Fibroblast of skin of right biceps (primary cell): ENCODE measurements at places on chromosomes 12 and 14.
A peak's percentile ranks its signal among the peaks of the same experiment; 100 is the strongest.

DNA sequence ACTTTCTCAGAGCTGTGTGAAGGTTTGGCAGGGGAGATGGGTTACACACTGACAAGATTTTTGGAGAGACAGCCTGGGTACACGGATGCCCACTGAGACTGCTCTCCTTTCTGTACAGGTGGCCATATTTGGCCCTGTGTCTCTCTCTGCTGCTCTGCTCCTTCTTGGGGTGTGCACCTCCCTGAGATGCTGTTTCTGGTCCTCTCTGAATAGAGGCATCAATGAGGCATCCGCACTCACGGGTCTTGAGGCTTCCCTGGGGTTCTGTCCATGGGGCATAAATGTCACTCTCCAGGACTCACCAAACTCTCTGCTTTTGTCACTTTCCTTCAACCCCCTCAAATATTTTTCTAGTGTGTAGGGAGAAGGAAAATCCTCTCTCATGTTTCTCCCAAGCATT lies 77.5 kb downstream of the TTC8 start:
- no peak for DNase-seq

GRCh38 chr12:67424784-67425183 lies 155.6 kb downstream of the CAND1 start:
- no peak for DNase-seq

DNA sequence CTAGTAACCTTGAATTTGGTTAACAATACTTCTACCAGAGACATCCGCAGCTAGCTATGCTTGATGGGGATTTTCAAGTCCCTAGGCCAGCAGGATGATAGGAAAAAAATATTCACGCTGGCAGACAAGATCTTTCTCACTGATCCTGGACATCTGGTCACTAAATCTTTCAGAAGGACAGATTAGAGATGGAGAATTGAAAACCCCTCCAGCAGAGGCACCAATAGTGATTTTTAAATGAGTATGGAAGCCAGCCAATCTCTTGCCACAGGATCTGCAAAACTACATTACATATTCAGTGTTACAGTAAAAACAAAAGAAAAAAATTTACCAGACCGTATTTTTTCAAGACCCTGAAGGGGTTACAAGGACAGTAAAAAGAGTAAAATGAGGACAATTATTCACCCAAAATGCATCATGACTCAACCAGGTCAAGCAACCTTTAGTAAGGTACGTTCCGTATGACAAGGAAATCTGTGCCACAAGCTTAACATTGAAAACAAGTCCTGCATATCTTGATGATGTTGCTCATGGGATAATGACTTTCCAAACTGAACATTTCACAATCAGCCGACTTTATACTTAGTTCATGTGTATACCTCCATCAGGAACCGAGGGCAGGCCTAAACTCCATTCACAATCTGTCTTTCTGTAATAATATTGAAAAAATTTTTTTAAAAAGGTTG lies 239.5 kb downstream of the GXYLT1 start:
- no peak for DNase-seq

- peak; percentile 11 for DNase-seq
Measured at GRCh38 chr12:12070674-12071656, at the start of gene BCL2L14. TSS of gene BCL2L14 (plus strand) at chr12:12070939. CDS start at chr12:12079306, 8,367 bp downstream.

DNA sequence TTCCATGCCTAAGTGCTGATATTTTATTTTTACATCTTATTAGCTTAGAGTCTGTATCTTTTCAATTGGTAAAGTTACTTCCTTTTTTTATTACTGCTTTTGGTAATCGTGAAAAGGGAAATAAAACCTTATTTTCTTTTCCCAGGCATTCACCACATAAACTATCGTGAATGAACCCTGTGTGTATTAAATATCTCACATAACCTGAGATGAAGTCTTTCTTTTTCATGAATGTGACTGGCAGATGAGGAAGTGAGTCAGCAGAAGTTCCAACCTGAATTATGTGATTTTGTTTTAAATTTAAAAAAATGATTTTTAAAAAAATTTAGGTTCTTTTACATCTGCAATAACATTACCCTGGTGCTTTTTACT lies 26.0 kb downstream of the MYBPC1 start:
- no peak for DNase-seq

DNA sequence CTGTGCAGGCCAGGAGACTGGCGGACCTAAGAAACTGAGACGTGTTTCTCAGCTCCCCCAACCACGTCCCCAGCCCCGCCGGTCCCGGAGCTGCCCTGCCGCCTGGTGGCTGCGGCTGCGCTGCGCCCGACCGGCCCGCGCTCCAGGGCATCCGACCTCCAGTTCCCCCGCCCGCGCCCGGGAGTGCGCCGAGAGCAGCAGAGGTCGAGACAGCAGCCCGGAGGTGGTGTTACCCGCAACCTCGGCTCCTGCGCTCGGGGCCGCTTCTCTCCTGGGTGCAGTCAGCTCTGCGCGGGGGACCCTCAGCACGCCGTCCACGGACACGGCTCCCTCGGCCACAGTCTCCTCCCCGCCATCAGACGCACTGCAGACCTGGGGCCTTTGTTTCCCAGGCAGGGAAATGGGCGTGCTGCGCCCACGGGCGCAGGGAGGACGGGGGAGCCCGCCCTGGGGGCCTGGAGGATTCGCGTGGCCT lies 21.6 kb upstream of the GPR132 start:
- DNase-seq: peak; percentile 81

DNA sequence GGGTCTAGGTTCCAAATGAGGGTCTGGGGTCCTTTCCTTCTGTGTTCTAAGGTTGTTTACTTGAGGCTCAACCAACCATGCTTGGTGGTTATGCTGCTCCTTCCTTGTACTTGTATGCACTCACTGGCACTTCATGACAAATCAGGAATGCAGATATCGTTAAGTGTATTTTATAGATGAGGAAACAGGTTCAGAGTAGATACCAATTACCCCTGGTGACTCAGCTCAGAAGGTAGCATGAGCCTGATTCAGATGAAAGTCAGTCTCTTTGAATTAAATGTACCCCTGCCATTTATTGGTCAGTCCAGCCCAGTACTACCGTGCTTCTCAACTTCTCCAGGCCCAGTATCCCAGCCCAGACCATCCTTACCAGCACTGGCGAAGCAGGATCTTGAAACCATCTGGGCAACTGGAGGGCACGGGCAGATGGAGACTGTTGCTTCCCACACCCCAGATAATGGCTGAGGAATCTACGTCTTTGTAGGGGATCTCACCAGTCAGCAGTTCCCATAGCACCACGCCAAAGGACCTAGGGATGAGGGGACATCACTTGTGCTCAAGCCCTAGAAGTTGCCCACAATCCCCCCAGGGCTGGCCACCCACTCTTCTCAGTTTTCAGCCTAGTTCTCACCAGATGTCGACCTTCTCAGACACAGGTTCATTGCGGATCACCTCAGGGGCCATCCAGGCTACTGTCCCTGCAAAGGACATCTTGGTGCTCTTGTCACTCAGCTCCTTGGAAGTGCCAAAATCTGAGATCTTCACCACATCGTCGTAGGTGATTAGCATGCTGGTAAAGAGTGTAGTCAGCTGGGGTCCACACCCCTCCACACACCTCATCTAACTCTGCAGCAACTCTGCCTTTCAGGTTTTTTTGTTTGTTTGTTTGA lies 14.3 kb downstream of the MAP3K12 start:
- DNase-seq: no peak

- DNase-seq: no peak
Measured at GRCh38 chr12:51942056-51942455, 9.4 kb upstream of the ACVR1B start.

- peak; percentile 37 for DNase-seq
Measured at GRCh38 chr12:89236237-89236636, 116.1 kb downstream of the DUSP6 start.

DNA sequence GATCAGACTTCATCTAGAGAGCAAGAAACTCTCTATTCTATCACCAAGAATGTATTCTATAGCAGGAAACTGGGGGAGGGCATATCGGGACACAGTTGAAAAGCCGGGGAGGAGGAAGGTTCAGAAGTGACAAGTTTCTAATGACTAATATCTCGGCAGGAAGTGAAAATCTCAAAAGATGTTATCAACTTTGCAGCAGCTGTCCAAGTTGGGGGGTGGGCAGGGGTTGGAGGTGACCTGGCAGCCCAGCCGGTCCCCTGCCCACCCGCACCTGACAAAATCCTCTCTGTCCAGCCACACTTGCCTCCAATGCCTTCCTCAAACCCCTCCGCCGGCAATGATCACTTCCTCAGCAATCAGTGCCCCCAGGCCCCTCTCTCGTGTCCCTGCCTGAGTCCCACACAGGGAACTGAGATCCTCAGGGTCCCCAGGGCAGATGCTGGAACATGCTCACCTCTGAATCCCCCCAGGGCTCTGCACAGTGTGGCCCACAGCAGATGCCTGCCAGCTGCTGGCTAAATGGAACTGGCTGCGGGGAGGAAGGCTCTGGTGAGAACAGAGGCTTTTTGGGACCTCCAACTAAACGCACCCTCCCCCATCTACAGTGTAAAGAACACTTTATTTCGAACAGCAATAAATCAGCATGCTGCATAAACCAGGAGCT lies 43.9 kb downstream of the CCDC88C start:
- DNase-seq: peak; percentile 18

DNA sequence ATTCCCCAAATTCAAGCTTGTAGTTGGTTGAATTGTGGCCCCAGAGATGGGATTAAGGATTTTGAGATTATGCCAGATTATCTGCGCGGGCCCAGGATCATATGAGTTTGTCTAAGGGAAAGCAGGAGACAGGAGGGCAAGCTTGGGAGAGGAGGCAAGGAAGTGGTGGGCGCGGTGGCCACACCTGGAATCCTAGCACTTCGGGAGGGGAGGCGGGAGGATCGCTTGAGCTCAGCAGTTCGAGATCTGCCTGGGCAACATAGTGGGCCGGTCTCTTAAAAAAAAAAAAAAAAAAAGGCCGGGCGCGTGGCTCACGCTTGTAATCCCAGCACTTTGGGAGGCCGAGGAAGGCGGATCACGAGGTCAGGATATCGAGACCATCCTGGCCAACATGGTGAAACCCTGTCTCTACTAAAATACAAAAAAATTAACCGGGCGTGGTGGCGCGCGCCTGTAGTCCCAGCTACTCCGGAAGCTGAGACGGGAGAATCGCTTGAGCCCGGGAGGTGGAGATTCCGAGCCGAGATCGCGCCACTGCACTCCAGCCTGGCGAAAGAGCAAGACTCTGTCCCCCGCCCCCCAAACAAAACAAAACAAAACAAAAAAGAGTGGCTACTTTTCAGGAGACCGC lies 881 bp upstream of the PUS1 start:
- peak; percentile 29 for DNase-seq

- DNase-seq: no peak
Measured at GRCh38 chr12:93880853-93881522, 203.8 kb downstream of the CRADD start.

DNA sequence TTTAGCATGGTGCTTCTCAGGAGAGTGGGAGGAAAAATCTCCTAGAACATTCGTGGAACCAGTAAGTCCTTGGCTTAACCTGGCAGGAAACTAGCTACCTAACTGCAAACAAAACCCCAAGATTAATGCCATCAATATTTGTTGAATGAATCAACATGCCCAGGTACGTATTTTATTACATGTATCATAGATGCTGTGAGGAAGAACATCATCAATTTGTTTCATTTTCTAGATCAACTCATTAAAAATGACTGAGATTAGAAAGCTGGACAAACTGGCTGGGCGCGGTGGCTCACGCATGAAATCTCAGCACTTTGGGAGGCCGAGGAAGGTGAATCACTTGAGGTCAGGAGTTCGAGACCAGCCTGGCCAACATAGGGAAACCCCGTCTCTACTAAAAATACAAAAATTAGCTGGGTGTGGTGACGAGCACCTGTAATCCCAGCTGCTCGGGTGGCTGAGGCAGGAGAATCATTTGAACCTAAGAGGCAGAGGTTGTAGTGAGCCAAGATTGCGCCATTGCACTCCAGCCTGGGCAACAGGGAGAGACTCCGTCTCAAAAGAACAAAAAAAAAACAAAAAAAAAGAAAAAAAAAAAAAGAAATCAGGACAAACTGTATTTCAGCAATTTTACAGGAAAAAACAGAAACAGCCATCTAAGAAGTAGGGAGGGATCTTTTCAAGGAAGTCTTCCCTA lies 88.7 kb downstream of the NTN4 start:
- DNase-seq: no peak

GRCh38 chr12:123713823-123714585 lies 1.9 kb downstream of the ATP6V0A2 start:
- DNase-seq: no peak

DNA sequence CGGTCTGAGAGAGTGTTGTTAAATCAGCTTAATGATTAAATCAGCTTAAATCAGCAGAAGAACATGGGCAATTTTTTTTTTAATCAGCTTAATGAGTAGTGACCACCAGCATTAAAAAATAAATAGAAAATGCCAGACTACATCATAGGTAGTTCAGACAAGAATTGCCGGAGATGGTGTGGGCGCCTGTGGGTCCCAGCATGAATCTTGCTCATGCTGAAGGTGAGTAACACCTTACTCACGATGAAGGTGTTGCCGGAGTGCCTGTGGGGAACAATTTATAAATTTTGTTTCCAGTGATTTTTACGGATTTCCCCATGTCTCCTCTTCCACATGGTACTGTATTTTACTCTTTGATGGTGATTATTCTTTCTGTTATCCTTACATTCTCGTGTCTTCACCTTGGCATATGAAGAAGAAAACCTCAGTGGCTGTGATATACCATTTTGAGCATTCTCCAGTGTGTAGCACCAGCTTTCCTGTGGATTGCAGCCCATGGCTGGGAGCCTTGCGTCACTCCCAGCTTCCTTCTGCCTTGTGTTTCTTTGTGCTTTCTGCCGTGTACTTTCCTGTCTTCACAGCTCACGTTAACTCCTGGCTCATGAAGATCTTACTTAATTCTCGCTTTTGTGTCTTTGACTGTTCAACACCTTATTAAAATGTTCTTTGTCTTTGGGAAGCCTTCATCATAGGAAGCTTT lies 4.7 kb downstream of the TDRD9 start:
- no peak for DNase-seq

DNA sequence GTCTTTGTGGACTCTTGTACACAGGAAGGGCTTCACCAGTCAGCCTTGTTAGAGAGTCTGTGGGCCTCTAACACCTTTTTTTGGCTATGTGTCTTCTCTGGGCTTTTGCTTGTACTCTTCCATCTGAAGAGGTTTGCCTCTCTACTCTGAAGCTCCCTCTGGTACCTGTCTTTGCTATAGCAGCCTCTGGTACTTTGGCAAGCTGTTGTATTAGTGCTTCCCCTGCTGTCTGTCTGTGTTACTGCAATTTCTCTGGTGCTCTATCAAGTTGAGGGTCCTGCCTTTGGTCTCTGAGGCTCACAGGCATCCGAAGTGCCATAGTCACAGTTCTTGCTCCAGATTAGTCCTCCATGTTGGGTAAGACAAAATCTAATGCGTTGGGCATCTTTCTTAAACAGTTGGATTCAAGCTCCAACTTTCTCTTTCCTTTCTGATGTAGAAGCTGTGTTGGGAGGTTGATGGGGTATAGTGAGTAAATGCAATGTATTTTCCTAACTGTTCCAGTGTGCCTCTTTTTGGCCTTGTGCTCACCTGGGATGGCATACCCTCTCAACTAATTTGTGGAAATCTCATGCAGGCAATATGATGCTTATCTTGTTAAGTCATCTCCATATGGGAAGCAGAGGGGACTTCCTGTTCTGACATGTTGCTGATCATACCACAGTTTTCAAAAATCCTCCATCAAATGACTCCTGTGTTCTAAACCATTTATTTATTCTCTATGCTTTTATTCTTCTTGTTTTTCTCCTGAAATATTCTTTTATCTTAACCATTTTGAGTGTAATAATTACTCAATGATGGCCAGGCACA lies 88.8 kb downstream of the ATF7IP start:
- DNase-seq: peak; percentile 48
